ENCODE measurements at places on chromosomes 7 and 10. TPM values are rescaled to one million over a fixed set of nuclear protein-coding genes. Genes with fewer than 3 reads are reported as not detected.

The RNF148 gene
- not detected for total RNA-seq

The TAC1 gene
- total RNA-seq, result not detected

The UBE2H gene
- 77.5 TPM for total RNA-seq

The JCAD gene
- total RNA-seq, result 91.2 TPM

The MEST gene
- total RNA-seq, result 917 TPM

Measured in smooth muscle cell of the umbilical artery (primary cell).